ENCODE measurements at places on chromosomes 5 and 9. TPM values are rescaled to one million over a fixed set of nuclear protein-coding genes. Genes with fewer than 3 reads are reported as not detected.

- H3K4me3 ChIP-seq = no peak overlapping the region
- no peaks in the 10 kb centered on the region for H3K36me3 ChIP-seq
- DNase-seq = no peak
Observed at GRCh38 chr5:128522336-128522735, 15.7 kb downstream of the FBN2 start.

Gene MUSK
- not detected for total RNA-seq

- H3K27ac ChIP-seq = no peak overlapping the region
- H3K4me1 ChIP-seq = peaks cover 23% of the 10 kb centered on the region
- H3K27me3 ChIP-seq = no peaks in the 10 kb centered on the region
- H3K4me3 ChIP-seq = no peak overlapping the region
Observed at GRCh38 chr9:97689401-97690180, 7.5 kb downstream of the XPA start.

Gene OSMR
- 0.19 TPM for total RNA-seq

Gene PCDHA5
- total RNA-seq = 4.4 TPM

DNA sequence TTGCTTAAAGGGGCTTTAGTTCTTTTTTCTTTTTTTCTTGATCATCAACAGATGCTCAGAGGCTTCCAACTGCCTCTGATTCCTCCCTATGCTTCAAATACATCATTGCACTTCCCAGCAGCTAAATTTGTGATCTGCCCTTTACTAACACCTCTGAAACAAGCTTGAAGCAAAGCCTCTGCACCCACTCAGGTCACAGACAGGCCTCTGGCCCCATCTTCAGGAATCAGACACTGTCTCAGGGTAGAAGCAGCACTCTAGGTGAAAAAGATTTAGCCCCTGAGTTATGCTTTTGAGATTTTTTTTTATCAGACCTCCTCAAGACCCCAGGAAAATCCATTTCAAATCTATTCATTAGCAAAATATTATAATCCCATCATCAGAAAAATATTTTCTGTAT, 91.5 kb downstream of the MAMDC2 start:
- H3K27me3 ChIP-seq = peaks cover 7% of the 10 kb centered on the region
- H3K36me3 ChIP-seq = no peaks in the 10 kb centered on the region
- DNase-seq = no peak
- peaks cover 4% of the 10 kb centered on the region for H3K4me1 ChIP-seq

- H3K4me1 ChIP-seq = peaks cover 21% of the 10 kb centered on the region
- H3K36me3 ChIP-seq = peaks cover 12% of the 10 kb centered on the region
- no peak overlapping the region for H3K4me3 ChIP-seq
- no peak for DNase-seq
Observed at GRCh38 chr5:113448252-113448651, 13.5 kb upstream of the TSSK1B start.

DNA sequence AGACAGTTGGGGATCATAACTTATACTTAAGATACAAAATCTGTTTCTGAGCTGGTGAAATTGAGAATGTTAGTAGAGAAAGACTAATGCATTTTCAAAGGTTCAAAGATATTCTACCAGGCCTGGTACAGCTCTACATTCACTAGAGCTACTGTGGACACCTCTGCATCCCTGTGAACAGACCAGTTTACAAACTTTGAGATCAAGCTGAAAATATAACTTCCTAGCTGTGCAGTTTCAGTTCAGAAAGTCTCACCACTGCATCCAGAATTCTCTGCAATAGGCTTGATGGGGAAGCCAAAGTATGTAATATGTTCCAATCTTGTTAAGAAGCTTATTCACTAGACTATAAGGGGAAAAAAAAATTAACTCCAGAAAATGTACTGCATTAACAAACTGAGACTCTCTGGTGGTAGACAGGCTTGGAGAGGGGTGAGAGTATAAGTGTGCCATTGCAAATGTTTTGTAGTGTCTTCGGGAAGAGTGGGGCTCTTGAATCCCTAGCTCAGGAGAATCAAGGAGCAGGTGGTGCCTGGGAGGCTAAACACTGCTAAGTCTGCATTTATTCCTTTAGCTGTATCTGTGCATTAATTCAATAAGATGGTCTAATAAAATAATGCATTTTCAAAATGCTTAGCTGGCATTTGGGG, 671.9 kb downstream of the NR2F1-AS1 start:
- no peak overlapping the region for H3K27ac ChIP-seq
- peaks cover 41% of the 10 kb centered on the region for H3K4me1 ChIP-seq
- no peak overlapping the region for H3K4me3 ChIP-seq
- no peak for DNase-seq

DNA sequence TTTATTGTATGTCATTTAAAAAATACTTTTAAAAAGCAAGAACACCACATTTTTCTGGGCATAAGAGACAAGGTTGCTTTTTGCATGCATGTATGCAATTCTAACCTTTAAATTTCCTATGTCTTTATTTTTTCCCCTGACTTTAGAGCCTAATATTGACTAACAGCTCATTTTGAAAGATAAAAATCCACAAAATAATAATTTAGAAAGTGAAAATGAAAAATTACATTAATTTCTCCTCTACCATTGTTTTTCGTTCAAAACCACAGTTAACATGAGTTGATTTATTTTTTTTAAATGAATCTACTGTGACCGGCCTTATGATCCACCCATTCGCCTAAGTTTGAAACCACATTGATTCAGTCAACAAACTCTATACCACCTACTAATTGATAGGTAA, 137.5 kb upstream of the CDKN2B start:
- no peaks in the 10 kb centered on the region for H3K36me3 ChIP-seq
- no peak for DNase-seq
- no peak overlapping the region for H3K4me3 ChIP-seq
- H3K4me1 ChIP-seq = peaks cover 4% of the 10 kb centered on the region

Gene GTF2H2
- 49.1 TPM for total RNA-seq

DNA sequence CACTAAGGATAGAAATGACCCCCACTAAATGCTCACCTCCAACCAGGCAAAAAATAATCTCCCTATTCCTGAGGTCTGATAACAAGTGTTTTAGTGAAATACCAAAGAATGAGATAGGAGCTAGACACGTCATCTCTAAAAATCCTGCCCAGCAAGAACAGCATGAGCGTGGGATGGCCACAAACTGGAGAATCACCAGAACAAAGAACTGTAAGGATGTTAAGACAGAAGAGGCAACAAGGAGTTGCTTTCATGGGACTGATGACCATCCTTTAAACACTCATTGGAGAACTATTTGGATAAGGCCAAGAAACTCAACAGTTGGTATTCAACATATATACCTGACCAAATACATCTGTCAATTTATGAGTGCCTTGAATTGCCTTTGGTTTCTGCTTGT, 113.7 kb downstream of the RASEF start:
- H3K27ac ChIP-seq = no peak overlapping the region
- no peak for DNase-seq
- H3K4me1 ChIP-seq = peaks cover 3% of the 10 kb centered on the region
- peaks cover 7% of the 10 kb centered on the region for H3K27me3 ChIP-seq
- no peak overlapping the region for H3K4me3 ChIP-seq

- no peak overlapping the region for H3K27ac ChIP-seq
- H3K4me3 ChIP-seq = no peak overlapping the region
- peaks cover 8% of the 10 kb centered on the region for H3K4me1 ChIP-seq
Observed at GRCh38 chr9:37919956-37920335, 16.0 kb upstream of the SLC25A51 start.

DNA sequence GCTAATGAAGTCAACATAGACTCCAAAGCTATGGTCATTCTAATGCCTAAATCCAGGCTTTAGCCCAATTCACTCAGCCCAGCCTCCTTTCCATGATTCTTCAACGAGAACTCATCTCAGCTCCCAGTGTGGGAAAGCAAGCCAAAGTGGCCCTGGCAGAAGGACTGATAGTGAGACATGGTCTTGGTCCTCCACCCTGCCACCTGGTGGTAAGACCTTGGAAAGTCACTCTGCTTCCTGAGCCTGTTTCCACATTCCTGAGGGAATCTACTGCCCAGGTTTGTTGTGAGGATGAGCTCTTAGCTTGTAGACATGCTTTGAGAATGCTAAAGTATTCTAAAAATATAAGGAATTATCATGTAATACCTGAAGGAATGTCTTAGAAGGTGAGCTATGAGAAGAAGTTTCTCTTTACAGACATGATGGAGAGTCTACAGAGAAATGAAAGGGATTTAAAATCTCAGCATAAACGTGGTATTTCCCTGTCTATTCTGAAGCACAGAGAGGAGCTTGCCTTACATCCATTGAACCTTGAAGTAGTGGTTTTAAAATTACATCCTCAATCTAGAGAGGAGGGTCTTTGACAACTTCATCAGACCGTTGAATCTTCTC, 173.5 kb downstream of the TRIM32 start:
- H3K4me1 ChIP-seq = peaks cover 1% of the 10 kb centered on the region
- no peak overlapping the region for H3K4me3 ChIP-seq
- DNase-seq = peak; percentile 58
- H3K27ac ChIP-seq = no peak overlapping the region

DNA sequence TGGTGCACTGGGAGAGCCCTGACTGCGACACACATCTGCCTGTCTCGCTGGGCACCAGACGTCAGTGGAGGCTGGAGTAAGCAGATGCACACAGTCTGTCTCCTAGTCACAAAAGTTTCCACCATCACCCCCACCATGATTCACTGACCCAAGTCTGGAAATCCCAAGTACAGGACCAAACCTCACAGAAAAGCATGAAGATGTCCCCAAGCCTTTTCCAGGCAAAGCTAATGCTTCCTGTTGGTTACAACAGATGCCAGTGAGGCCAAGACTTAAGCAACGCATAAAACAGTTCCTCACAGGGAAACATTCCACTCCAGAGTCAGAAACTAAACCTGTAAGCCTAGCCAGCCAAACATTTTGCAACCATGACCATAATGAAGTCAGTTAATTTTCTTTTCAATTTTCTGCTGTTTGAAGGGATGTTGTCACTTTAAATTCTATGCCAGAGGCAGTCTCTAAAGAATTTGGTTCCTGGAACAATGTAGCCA, 259.3 kb upstream of the SLC30A5 start:
- DNase-seq = no peak
- peaks cover 4% of the 10 kb centered on the region for H3K27me3 ChIP-seq
- no peak overlapping the region for H3K4me3 ChIP-seq
- H3K4me1 ChIP-seq = peaks cover 4% of the 10 kb centered on the region
- no peaks in the 10 kb centered on the region for H3K36me3 ChIP-seq

Gene PDCD1LG2
- total RNA-seq = not detected

- no peak for DNase-seq
- peaks cover 69% of the 10 kb centered on the region for H3K36me3 ChIP-seq
- peaks cover 6% of the 10 kb centered on the region for H3K4me1 ChIP-seq
- H3K4me3 ChIP-seq = no peak overlapping the region
- no peaks in the 10 kb centered on the region for H3K27me3 ChIP-seq
Observed at GRCh38 chr9:2800394-2801179, 43.3 kb downstream of the PUM3 start.

Gene SOX30
- not detected for total RNA-seq

DNA sequence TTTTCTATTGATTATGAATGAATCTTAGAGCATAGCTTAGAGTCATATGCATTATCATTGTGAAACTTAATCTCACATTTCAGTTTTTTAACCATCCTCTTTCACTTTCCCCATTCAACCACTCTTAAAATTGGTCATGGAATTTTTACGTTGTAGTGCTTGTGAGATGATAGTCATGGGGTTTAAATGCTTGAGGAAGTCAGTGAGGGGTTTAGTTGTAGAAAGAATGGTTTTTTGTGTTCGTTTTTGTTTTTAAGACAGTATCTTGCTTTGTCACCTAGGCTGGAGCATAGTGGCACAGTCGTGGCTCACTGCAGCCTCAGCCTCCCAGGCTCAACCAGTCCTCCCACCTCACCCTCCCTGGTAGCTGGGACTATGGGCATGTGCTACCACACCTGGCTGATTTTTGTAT, 19.6 kb downstream of the UGCG start:
- no peak for DNase-seq
- H3K27ac ChIP-seq = no peak overlapping the region
- H3K4me3 ChIP-seq = no peak overlapping the region
- no peaks in the 10 kb centered on the region for H3K27me3 ChIP-seq

GRCh38 chr9:106218854-106219253, 524.5 kb downstream of the TMEM38B start:
- H3K4me1 ChIP-seq = no peaks in the 10 kb centered on the region
- DNase-seq = no peak
- no peaks in the 10 kb centered on the region for H3K36me3 ChIP-seq
- H3K27ac ChIP-seq = no peak overlapping the region
- no peak overlapping the region for H3K4me3 ChIP-seq
